ENCODE measurements at places on chromosomes 1 and 21. TPM values are rescaled to one million over a fixed set of nuclear protein-coding genes. Genes with fewer than 3 reads are reported as not detected.

- no peak for DNase-seq
These were observed 64.8 kb downstream of the ABCA4 start for GRCh38 chr1:94056171-94056570.

- DNase-seq, result no peak
These were observed 89.2 kb downstream of the RIPK4 start for GRCh38 chr21:41677671-41678015.

DNA sequence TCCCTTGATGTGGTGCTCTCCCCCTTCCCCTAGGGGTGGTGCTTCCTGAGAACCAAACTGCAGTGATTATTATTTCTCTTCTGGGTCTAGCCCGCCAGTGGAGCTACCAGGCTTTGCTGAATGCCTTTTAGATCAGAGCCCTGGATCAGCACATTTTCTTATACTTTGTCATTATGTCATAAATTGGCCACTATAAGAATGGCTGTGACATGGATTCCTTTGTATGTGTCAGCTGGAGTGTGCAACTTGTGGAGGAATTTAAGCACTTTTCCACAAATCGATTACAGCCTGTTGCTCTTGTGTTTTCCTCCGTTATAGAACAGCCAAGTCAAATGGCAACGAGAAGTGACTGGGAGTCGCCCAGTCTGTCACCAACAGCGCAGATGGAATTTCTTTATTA is 273.3 kb downstream of the DUSP10 start:
- DNase-seq, result no peak

Gene PUM1
- 132 TPM for total RNA-seq

DNA sequence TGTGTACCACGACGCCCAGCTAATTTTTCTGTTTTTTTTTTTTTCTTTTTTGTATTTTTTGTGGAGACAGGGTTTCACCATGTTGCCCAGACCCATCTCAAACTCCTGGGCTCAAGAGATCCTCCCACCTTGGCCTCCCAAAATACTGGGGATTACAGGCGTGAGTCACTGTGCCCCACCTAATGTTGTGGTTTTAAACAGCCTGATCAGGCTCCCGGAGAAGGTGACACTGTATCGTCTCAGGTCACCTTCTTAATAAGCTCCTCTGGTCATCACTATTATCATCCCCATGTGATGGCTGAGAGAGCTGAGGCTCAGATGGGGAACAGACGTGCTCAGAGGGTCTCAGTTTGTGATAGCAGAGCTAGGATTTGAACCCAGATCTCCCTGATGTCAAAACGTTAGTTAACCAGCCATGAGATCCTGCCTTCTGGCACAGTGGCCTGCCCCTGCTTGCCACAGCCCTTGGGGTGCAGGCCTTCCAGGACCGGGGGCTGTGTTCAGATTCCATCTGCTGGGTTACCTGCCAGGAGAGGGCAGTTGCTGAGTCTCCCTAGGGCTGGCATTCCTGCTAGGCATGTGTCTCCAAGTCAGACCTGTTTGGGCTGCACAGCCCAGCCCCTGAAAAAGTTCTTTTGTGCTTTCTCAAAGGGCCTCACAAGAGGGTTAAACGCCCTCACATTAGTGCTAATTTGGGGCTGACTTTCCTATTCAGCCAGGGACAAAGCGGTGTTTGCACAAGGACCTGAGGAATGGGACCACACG is 32.7 kb upstream of the GRHL3 start:
- no peak for DNase-seq

DNA sequence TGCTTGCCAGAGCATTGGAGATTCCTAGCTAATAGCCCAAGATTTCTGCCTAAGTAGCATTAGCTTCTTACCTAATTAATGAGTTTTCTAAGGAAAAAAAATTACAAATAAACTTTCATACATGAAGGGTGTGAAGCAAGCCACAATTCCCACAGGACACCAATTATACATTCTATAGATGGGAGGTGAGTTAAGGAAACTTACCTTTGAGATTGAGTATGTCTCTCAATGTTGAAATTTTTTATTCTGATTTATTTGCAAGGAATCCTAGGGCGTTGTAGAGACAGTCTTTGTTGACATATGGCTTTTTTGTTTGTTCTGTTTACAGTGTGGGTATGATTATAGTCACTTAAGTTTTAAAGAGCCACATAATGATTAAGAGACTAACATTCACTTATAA is 313.0 kb downstream of the RYR2 start:
- DNase-seq, result no peak

Gene RXFP4
- 0.16 TPM for total RNA-seq

Gene ECM1
- total RNA-seq, result 2.6 TPM

DNA sequence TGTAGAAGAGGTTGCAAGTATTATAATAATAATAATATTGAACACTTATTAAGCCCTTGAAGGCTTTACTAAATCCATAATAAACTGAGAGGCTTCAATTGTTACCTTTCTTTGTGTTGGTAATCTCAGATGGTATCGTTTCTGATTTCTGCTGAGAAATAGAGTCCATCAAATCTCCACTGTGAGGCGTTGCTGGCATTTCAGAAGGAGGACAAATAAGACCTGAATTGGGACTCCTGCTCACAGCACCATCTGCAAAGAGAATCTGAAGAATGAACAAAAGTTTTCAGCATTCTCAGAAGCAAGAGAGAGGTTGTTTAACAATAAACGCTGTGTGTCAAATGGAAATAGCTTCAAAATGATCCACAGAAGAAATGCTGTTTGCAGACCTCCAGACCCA is 93.7 kb downstream of the WDR3 start:
- DNase-seq, result no peak

Gene ACTL8
- total RNA-seq, result not detected

DNA sequence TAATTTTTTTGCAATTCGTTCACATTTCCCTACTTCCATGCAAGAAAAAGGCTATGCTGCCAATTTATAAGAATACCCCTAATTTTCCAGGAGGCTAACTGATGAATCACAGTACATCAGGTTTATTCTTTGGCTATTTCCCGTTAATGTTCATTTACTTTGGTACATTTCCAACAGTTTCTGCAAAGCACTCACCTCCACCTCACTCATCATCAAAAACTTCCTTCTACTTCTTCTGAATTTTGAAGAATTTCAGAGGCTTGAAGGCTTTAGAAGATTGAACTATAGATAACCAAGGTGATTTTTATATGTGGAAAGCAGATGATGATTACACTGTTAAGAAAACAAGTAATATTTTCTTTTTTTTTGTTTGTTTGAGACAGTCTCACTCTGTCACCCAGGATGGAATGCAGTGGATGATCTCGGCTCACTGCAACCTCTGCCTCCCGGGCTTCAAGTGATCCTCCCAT is 60.5 kb upstream of the HP1BP3 start:
- DNase-seq, result no peak

DNA sequence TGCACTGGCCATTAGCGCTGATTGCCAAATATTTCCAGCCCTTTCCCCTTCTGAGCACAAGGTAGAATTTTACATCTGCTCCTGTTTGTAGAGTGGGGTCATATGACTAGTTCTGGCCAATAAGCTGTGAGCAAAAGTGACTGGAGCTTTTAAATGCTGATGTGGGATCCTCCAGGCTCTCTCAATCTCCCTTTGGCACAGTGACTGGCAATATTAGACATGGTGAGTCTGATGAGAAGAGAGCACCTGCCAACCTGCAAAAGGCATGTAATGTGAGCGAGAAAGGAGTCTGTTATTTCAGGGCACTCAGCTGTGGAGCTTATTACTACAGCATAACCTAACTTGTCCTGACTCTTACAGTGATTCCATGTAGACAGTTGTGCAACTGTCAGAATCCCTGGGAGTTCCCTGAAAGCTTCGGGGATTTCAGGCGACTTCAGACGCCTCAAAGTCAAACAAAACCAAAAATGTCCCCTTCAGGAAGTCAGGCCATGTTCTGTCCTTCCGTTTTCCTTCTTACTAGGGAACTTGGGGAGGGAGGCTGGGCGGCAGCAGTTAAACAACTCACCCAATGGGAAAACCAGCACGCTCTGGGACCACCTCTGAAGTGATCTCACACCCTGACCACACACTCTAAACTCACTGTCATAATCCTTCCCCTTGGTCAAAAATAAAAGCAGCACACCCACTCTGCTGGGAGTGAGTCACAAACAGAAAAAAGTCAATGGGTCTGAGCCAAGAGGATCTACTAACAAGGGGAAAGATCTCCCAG is 3.6 kb upstream of the RASSF5 start:
- DNase-seq, result peak; percentile 11

DNA sequence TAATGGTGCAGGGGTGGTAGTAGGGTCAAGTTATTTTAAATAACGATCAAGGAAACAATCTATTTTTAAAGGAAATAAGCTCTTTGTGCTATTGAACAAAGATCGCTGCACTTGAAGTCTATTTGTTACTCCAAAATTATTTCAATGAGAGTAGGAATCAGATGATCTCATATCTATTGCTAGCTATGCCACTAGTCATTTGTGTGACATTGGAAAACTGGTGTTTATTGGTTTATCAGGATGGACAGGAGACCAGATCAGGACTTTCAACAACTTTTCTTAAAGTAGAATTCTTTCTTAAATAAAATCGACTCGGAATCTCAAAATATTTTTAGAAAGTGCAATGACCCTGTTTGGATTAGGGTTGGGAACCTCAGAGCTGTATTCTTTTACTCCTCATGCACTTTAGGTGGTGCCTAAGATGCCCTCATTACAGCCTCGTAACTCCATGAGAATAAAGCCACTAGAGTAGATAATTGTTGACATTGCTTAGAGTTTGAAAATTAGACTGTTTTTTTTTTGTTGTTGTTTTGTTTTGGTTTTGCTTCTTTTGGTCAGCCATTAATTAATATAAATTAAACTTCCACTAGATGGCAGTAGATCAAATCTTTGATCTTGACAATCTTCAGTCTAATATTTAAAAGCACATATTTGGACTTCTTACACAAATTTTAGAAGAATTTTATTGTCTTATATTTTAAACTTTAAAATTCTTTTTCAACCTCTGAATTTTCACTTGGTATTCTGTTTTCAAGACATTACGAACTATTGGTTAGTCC is 352.4 kb downstream of the USP25 start:
- no peak for DNase-seq

Gene CCDC27
- total RNA-seq, result not detected

Gene LCE3B
- total RNA-seq, result not detected

- no peak for DNase-seq
These were observed 39.0 kb upstream of the MAGOH start for GRCh38 chr1:53277326-53277725.

DNA sequence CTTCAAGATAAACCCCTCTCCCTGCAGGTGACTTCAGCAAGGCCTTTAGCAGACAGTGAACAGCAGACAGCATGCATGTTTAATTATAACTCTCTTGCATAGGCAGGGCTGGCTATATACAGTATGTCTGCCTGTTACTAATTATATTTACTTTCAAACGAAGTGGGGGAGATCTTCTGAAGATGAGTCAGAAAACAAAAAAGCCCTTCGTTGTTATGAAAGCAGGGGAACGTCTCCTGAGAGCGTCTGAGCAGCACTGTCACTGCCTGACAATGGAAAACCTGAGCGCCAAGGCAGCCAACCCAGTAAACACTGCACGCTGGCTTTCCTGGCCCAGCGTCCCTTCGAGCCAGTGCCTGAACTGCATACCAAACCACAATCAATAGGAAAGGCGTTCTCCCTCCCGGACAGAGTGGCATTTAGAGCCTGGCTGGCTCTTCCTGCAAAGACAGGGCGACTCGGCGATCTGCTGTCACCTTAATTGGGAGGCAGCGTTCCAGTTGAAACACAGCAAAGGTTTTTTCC is 54.1 kb downstream of the TOMM20 start:
- peak; percentile 20 for DNase-seq

DNA sequence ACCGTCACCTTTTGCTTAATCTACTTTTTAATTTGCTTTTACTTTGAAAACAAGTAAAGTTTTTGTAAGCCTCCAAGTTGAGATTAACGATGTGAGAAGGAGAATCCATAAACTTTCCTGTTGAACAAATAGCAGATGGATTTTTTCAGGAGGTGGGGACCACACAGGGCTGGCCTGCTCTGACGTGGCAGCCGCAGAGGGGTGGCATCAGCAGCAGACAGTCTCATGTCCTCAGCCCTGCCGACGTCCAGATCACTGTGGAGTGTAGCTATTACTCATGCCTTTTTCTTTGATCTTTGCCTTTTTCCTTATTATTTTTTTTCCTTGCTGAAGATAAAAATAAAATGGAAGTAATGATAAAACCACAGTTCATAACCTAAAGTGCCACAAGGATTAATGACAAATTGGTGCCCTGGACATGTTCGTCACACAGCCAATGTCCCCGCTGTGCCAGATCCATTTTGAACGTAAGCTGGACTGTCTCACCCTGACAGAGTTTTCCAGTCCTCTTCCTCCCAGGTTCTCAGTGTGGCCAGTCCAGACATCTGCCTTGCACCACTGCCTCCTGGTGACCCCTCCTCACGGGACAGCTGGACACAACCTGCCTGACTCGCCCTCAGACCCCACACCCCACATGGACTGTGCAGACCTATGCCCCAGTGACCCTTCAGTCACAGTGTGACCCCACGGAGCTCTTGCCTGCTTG is 15.4 kb upstream of the ZBTB21 start:
- no peak for DNase-seq

DNA sequence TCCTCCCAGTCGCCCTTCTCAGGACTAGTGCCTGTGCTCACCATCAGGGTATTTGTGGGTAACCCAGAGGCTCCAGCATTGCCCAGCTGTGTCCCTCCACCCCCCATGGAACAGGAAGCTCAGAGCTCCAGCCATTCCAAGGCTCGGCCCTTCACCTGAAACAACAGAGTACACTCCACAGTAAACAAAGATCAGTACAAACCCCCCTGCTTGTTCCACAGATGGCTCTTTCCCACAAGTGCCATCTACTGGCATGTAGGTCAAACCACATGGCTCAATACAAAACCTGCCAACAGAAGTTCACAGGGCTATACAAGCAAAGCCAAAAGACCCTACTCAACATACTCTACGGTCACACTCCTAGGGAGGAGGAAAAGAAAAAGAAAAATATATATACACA is 258.7 kb downstream of the AGBL4 start:
- DNase-seq, result no peak

Gene CASQ1
- not detected for total RNA-seq

Gene ZNF648
- total RNA-seq, result not detected

GRCh38 chr1:16175610-16176553 is 20.0 kb upstream of the EPHA2 start:
- DNase-seq, result no peak

Gene PRAMEF6
- total RNA-seq, result not detected

DNA sequence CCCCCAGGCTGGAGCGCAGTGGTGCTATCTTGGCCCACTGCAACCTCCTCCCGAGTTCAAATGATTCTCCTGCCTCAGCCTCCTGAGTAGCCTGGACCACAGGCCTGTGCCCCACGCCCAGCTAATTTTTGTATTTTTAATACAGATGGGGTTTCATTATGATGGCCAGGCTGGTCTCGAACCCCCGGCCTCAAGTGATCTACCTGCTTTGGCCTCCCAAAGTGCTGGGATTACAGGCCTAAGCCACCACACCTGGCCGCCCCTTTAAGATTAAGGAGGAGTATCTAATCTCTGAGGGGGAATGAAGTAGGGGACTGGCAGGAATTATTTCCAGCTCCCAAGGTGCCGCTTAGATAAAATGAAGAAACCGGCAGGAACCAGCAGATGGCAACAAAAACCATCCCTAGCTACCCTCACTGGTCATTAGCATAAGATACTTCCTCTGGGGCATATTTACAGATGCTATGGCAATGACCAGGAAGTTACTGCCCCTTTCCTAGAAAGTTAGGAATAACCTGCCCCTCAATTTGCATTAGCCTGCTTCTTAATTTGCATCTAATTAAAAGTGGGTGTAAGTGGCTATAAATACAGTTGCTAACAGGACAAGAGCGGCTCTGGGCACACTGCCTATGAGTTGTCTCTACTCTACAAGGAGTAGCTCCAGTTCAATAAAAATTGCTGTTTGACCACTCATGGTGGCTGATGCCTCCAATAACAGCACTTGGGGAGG is 7.1 kb upstream of the NSUN4 start:
- DNase-seq, result no peak

Data from activated T-helper 1 cell treated with anti-CD3 and anti-CD28 coated beads, Interleukin-12 subunit alpha, Interleukin-12 subunit beta, Interleukin-2, Interleukin-4 antibody, amounts not matched to agents 30 ng/mL and 10 ng/mL and 1 ng/mL, durations not matched to agents 14 hours and 24 hours and 36 hours (primary cell).